ENCODE measurements at places on chromosomes 11 and 22.

DNA sequence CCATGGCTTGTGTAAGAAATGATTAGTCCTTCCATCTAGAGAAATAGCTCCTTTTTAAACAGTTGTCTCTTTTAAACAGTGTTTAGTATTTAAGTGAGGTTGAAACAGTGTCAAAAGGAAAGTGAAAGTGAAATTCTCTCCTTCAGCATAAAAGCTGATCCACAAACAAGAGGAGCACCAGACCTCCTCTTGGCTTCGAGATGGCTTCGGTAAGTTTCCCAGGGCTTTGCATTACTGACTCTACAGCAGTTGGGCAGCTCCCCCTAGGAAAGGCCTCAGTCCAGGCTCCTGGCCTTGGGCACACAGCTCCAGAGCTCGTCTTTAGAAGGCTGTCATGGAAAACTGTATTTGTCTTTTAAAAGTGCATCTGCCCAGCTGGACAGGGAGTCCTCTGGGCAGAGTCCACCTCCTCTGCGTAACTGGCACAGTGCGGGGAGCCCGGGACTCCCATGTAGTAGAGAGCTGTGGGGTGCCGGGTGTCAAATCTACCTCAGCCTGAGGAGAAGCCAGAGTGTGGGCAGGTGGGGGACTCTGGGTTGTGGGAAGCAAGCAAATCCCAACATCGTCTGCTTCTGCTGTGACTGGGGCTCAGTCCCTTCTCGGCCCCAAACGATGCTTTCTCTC lies at the start of gene PLAAT4:
TSS of gene PLAAT4 (plus strand) at position 140 of the 624 bp plus-strand sequence. CDS start at position 201, 61 bp downstream.
- no peak for DNase-seq

DNA sequence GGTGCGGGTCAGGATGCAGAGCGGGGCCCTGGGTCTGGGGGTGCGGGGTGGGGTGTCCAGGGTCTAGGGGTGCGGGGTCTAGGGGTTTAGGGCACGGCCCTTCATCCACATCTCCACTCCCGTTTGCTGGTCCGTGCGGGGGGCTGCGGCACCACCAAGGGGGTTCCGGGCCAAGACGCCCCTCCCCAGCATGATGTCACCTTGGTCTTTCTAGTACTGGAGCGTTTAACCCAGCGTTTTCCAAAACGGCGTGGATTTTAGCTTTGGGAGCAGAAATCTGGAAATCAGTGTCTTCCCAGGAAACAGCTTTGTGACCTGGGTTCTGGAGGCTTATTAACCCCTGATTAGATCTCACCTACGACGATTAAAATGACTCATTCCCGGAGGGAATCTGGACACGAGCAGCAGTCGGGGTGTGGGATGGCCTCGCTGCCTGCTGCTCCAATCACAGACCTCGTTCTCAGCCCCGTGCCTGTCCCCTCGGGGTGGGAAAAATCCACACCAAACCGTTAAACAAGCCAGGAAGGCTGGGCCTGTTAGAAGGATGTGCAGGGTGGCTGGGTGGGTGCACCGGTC lies 759 bp downstream of the AP2A2 start:
- no peak for DNase-seq

DNA sequence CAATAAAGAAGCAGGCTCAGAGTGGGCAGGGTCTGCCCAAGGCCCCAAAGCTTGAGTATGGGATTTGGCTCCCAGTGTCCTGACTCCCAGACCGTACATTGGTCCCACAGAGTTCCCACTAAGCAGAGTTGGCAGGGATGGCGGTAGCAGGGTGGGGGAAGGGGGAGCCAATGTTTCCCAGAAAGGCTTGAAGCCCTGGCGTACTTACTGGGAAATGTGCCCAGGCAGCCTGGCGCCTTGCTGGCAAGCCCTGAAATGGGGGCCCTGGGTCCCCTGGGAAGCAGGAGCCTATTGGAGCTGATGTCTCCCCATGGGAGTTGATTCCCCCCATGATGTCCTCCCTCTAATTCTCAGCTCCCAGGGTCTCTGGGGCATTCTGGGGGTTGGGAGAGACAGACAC lies 9.3 kb downstream of the ARHGEF17 start:
- no peak for DNase-seq

DNA sequence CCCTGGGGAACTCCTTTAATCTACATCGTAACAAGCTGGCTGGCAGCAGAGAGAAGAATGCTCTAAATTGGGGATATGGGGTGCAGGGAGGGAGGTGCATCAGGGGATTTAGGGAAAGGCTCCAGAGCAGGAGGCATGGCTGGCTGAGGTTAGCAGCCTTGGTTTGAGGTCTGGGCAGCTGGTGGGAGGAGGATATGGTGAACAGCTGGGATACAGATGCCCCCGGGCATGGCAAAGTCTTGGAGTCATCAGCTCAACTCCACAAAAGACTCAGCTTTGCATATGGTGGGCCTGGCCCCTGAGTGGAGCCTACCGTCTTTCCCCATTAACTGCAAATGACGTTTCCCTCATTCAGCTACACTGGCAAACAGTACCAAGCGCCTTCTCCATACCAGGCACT lies 5.4 kb downstream of the FAM83F start:
- no peak for DNase-seq

DNA sequence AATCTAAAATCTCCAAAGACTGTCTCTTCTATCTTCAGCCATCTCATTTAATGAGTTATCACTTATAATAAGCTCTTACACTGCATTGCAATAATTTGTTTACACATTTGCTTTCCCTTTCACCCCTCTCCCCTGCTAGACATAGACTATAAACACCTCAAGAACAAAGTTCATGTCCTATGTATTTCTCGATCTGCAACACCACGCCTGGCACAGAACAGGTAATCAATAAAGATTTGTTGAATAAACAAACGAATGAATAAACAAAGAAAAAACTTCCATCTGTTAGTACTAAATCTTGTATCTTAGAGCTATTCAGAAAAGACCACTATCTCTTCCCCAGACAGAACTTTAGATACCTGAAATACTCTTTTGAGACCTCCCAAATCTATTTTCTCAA lies 77.6 kb downstream of the PAK1 start:
- DNase-seq = no peak

DNA sequence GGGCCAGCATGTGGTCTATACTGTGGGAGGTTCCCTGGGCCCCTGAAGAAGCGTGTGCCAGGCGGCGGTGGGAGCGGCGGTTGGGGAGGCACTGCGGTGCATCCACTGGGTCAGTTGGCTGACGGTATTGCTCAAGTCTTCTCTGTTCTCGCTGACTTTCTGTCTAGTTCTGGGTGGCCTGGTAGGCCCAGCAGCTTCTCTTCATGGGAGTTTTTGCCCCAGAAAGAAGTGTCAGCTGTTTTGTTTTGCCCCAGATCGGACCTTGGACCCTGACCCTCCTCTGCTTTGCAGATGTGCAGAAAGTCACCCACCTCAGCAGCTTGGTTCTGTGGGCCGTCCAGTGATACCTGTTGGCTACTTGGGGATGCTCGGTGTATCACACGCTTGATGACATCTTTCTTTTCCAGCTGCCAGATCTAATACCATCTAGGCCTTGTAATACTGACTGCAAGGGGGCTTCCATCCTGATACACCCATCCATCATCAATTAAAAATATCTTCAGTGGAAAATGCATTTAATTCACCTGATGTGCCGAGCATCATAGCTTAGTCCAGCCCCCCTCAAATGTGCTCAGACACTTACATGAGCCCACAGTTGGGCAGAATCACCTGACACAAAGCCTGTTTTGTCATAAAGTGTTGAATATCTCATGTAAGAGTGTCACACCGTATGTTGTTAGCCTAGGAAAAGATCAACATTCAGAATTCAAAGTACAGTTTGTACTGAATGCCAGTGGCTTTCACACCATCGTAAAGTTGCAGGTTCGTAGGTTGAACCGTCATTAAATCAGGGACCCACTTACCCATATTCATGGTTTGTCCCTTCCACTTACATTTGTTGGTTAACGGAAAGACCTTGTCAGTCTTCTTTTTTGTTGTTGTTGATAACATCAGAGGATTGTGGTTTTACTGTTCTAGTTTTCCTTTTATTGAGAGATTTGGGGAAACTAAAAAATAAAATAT lies 13.9 kb downstream of the ZBED4 start:
- DNase-seq = no peak

DNA sequence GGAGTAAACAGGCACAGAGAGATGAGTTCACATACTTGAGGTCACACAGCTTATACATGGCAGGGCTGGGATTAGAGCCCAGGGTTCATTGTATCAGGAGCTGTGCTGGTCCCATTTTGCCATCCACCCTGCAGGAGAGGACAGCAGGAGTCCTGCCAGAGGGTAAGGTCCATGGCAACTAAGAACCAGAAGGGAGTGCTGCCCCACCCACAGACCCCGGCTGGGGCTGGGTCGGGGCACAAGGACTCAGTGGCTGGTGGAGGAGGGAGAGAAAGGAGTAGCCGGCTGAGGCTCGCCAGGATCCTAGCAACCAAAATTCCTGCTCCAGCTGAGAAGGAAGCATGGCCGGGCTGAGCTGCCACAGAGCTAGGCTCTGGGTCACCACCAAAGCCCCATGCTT lies 25.9 kb upstream of the TP53I11 start:
- no peak for DNase-seq

DNA sequence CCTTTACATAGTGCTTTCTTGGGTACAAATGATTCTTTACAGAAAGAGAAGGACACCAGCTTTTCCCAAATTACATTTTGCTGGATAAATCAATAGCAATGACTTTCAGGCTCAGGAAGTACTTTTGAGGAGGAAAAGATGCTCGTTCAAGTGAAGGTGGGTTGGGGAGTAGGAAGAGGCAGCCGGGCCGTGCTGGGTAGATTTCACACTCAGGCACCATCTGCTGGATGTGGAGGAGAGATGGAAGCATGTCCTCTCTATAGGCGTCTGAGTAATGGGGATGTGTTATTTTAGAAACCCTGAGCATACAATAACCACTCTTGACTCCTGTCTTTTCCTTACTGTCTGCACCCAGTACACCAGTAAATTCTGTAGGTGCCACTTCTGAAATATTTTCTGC lies 152.3 kb upstream of the LARGE1 start:
- no peak for DNase-seq

GRCh38 chr11:41031551-41032060 lies 427.8 kb downstream of the LRRC4C start:
- no peak for DNase-seq
